ENCODE measurements at places on chromosomes 7 and 10.

- DNase-seq = peak; percentile 84
Measured at GRCh38 chr7:27143023-27143949, at the start of gene HOXA5. TSS of gene HOXA5 (minus strand) at chr7:27143681. CDS start at chr7:27143607, 74 bp downstream.

DNA sequence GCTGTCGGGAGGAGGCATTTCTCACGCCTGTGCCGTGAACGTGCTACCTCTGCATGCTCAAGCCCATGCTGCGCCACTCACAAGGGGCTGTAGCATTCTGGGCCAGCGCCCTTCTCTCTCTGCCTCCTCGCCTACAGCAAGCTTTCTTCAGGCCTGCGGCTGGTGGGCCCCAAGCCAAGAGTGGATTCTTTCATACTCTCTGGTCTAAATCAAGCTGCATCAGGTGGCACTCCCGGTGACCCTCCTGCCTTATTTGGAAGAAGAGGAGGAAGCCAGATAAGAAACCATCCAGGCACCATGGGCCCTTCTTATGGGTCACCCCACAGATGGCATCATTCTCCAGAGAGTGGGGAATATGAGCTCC is 86.7 kb upstream of the DUSP5 start:
- DNase-seq = peak; percentile 66

- DNase-seq = no peak
Measured at GRCh38 chr10:13871776-13872175, 285.0 kb downstream of the PRPF18 start.

- no peak for DNase-seq
Measured at GRCh38 chr10:44009891-44010632, 361.4 kb upstream of the ZNF32 start.

DNA sequence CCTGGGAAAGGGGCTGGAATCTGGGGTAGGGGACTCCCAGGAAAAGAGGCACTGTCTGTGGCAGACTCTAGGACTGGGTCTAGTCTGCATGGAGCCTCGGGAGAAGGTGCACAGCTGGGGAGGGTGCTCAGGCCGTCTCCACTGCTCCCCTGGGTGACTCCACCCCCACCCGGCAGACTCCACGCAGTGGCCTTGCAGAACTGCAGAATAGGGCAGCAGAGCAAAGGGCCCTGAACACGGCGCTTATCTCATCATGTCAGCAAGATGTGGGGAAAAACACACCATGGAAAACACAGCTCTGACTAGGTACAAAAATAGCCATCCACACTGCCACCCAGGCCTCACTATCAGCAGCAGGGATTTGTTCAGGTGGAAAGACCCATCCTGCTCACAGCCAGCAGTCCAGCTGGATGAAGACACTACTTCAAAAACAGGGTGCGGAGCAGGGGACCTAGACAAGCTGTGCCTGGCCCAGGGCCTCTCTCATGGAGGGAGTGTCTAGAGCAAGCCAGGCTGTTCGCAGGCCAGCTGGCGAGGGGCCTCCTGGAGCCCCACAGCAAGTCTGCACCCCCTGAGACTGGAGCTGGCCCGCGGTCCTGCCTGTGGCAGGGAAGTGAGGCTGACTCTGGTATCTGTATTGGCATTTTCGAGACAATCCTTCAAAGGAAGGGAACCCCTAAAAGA is 11.7 kb downstream of the MAT1A start:
- no peak for DNase-seq

GRCh38 chr7:150357270-150357669 is 11.4 kb upstream of the REPIN1 start:
- DNase-seq = no peak

- peak; percentile 6 for DNase-seq
Measured at GRCh38 chr7:30896783-30897637, 14.6 kb upstream of the AQP1 start.

DNA sequence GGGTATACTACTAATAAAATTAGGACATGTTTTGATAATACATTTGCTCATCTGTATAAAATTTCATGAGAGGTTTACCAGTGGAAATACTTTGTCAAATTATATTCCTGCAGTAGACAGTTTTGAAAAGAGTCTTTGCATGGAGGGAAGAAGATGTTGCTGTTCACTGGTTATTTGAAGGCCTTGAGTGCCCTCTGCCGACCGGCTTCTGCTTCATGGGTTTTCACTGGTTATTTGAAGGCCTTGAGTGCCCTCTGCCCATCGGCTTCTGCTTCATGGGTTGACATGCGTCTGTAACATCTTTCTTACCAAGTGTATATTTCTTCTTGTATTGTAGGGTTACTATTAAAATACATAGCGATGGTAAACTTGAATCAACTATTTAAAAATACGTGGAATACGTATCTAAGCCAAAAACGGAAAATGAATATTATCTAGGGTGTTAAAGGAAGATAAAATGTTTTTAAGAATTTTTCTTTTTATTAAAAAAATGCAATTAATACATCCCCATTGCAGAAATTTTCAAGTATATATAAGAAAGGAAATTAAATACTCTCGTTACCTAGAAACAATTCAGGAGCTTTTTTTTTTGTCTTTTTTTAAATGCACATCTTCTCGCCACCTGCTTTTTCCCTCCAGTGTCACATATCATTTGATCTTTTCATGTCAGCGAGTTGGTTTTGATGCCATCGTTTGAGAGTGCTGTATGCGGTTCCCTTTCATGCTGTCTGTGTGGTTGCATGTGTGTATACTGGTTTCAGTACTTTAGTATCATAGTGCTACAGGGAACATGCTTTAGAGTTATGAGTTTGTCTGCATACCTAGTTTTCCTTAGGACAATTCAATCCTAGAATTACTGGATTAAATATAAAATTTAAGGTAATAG is 73.4 kb downstream of the SHH start:
- DNase-seq = peak; percentile 86

- DNase-seq = peak; percentile 75
Measured at GRCh38 chr7:94223375-94224084, 171.2 kb upstream of the COL1A2 start.

DNA sequence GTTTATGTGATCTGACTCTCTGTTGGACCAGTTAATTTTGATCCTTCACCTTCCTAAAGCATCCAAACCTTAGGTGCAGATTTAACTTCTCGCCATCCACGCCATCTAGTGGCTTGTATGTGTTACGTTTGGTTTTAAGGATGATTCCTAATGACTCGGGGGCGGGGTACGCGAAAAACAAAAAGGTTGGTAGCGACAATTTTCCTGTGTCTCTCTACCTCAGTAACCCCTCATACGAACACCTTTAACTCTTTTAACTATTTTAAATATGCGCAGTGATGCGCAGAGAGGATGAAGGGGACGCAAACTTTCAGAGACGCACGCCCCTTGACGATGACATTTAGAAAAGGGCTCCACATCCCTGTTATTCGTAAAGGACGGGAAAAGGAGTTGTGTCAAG is 714 bp upstream of the KCND2 start:
- peak; percentile 70 for DNase-seq

DNA sequence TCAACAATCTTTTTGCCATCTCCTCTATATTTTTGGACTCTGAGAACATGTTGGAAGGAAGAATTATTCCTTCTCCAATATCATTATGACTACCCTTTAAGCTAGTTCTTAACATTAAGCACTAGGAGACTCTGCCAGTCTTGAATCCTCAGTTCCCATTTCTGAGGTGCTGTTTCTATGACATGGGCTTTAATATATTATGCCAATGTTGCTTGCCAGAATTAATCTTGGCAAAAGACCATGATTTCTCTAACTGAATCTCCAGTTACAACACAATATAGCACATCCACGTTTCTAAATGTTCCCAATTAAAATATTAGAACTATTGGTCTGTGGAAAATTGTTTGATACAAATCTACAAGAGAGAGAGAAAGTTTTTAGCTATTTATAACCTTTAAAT is 250.0 kb downstream of the HGF start:
- DNase-seq = no peak

DNA sequence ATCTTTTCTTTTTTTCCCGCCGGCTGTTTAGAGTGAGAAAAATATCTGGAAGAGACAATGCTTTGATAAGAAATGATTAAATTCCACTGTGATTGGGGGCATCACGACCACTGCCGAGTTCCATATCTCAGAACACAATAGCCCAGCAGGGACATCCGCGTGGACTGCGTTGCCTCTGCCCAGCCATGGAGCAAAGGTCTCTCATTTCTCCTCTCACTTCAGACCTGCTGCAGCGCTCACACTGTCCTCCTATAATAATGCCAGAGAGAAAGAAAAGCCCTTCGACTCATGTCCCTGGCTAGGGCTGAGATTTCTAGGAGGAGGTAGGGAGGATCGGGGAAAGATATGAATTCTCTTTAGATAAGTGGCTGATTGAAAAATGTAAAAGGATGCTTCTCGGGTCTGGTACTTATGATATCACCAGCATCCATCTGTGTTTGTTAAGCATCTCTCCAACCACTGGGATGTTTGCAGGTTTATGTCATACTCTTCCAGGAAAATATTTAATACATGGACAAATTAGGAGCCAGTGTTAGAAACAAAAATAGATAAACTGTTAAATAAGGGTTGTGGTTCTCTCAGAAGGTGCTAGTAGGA is 472.9 kb upstream of the AKR1E2 start:
- DNase-seq = peak; percentile 41

DNA sequence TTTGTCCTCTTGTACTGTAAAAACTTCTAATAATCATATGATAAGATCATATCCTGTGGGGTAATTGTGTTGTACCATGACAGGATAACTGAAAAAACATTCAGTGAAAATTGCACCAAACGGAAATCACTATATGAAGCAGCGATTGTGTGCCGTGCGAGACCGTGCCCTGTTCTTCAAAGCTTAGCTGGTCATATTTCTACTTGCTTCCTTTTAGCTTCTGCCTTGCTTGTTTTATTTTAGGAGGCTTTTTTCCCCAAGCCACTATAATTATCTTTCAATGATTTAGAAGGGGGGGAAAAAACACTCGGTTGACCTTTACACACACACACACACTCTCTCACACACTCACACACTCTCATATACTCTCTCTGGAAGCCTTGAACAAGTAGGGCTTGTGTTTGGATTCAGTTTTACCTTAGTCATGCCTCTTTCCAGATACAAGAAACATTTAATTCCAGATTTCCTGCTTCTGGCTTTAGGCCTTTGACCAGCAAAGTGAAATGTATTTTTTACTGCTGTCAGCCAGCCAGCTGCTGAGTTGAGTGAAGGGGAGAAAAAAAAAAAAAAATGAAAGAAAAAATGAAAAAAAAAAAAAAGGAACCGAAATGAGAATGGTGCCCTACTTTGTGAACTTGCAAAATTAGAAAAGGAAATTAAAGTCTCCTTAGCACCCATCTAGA is 181.4 kb downstream of the ARID5B start:
- DNase-seq = peak; percentile 72
